Lower leg skin (tissue), 4 donors: ENCODE measurements at places on chromosomes 3 and 15. TPM values are rescaled to one million over a fixed set of nuclear protein-coding genes. Genes with fewer than 3 reads are reported as not detected.

GRCh38 chr3:181713280-181713647, 1.5 kb downstream of the SOX2 start:
- DNase-seq, result no peak

Gene PTH1R
- total RNA-seq, result 1.8 TPM

GRCh38 chr3:100984308-100984707, 8.9 kb downstream of the ABI3BP start:
- no peak for DNase-seq

Gene P2RY12
- 2.1 TPM for total RNA-seq

GRCh38 chr3:11566916-11567315, 76.8 kb downstream of the VGLL4 start:
- DNase-seq, result no peak

DNA sequence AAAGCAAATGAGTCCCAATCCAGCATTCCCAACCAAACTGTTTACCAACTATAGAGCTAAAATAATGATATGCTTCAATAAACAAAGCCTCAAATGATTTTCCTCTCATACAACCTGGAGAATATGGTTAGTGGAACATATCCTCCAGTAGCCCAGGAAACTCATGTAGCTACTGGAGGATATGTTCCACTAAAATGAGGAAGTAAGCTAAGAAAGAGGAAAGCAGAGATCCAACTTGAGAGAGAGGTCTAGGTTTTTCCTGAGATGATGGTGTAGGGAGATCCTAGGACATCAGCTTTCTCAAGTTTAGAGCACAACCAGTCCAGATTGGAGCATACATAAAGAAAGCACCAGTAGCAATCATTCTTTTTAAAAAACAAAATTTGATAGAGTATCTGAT, 44.6 kb upstream of the SLC4A7 start:
- DNase-seq, result no peak

Gene KCNMB3
- total RNA-seq, result 1.4 TPM

Gene SLC33A1
- 21.6 TPM for total RNA-seq

Gene CSTA
- 575 TPM for total RNA-seq

GRCh38 chr3:100744671-100745070, 35.4 kb downstream of the TFG start:
- DNase-seq, result no peak

GRCh38 chr3:39330824-39331223, 1.3 kb downstream of the CCR8 start:
- no peak for DNase-seq

GRCh38 chr15:86973284-86973844, 893.7 kb downstream of the AGBL1 start:
- DNase-seq, result no peak

Gene CD200R1
- 5.9 TPM for total RNA-seq

GRCh38 chr15:36925653-36926426, 174.5 kb downstream of the MEIS2 start:
- DNase-seq, result no peak

Gene VWA5B2
- total RNA-seq, result not detected
